NCI-H187 treated with DMSO at 0.1 percent for 48 hours (cell line): ENCODE measurements at places on chromosomes 3 and 15.

DNA sequence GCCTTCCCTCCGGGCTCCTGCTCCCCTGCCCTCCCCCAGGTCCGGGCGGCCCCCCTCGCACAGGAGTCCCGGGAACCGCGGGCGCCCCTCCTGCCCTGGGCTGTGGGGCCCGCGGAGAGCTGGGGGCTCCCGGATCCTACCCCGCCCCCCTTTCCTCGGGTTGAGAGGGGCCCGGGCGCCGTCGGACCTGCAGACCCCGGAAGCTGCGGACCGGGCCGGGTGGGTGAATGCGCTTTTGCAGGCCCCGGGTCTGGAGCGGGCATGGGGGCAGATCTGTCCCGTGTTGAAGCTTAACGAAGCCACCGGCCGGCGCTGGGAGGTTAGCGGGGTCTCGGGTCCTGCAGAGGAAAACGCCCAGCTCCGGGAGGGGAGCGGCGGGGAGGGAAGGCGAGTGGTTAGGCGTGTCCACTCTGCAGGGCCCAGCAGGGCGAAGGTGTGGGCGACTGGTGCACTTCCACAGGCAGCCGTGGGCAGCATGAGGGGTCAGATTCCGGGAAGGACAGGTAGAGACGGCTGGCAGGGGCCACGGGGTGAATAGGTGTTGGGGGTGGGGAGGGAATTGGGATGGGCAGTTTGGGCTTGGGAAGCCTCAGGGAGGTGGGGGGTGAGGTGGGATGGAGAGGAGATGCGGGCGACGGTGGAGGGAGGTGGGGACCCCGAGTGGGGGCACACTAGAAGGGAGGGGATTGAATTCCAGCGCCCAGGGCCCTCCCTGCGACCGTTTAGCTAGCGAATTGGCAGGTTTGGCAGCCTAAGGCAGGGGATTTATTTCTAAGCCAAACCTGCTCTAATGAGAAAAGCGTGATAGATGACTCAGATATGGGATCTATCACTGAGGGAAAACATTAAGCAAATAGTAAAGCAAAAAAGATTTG is 635 bp downstream of the CD276 start:
- no peak for DNase-seq

DNA sequence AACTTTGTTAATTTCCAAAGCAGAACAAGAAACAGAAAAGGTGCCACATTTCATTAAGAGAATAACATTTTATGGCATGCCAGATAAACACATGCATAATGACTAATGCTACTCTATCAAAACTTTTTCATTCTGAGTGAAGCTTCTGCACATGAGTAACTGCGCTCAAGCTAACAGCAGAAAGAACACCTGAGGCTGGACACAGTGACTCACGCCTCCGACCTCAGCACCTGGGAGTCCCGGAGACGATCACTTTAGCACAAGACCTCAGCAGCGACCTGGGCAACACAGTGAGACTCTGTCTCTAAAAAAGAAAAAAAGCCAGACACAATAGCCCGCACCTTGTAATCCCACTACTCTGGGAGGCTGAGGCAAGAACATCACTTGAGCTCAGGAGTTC is 70.6 kb downstream of the ACAP2 start:
- no peak for DNase-seq

GRCh38 chr15:45641374-45641781 is 6.5 kb downstream of the SQOR start:
- no peak for DNase-seq

DNA sequence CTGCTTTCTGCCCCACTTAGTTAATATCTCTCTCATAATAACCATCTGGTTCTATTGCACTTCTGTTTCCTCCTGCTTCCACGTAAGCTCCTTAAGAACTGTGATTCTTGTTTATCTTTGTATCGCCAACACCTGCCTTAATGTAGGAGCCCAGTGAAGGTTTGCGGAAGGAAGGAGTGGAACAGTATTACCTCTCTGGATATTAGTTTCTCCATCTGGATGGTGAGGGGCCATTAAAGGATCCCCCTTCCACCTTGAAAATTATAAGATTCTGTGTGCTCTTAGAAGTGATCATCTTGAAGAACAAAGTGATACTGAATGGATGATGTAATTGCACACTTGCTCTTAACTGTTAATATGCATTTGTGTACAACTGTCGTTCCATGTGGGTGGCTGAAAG is 2.2 kb downstream of the CHRNA5 start:
- no peak for DNase-seq

GRCh38 chr3:43747641-43748040 is 56.9 kb downstream of the ABHD5 start:
- no peak for DNase-seq

DNA sequence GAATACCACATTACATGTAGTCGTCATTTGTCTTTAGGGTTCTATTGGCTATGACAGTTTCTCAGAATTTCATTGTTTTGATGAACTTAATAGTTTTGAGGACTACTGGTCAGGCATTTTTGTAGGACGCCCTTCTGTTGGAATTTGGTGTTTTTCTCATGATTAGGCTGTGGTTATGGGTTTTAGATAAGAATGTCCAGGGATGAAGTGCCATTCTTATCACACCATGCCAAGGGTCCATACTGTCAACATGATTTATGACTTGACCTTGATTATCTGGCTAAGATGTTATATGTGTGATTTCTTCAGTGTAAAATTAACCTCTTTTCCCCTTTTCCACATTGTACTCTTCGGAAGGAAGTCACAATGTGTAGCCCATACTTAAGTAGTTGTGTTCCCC is 135.3 kb downstream of the DIPK2A start:
- DNase-seq, result no peak

DNA sequence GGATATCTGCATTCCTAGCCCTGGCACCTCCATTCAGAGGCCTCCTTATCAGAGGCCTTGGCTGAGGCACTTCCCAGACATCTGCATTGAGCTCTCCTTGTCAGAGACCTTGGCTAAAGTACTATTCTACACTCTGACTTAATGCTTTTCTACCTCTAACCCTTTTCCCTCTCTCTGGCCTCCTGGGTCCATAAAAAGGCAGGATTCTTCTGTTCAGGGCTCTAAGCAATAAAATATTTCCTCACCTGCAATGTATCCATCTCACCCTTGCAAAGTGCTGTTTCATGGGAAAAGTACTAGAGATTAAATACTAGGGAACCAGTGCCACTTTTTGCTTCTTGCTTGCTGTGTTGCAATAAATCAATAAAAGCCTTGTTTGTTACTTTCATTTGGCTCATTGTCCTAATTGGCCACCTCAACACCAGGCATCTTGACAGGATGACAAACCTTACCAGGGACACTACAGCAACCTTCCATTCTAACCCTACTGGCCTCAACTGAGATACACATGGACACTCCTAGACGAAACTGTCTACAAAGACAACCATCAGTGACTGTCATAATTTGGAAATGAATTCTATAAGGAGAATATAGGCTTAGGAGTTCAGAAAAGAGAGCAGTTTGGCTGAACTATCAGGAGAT is 106.5 kb upstream of the SETMAR start:
- DNase-seq, result no peak

GRCh38 chr3:40718681-40719080 is 193.9 kb downstream of the ZNF621 start:
- DNase-seq, result no peak

DNA sequence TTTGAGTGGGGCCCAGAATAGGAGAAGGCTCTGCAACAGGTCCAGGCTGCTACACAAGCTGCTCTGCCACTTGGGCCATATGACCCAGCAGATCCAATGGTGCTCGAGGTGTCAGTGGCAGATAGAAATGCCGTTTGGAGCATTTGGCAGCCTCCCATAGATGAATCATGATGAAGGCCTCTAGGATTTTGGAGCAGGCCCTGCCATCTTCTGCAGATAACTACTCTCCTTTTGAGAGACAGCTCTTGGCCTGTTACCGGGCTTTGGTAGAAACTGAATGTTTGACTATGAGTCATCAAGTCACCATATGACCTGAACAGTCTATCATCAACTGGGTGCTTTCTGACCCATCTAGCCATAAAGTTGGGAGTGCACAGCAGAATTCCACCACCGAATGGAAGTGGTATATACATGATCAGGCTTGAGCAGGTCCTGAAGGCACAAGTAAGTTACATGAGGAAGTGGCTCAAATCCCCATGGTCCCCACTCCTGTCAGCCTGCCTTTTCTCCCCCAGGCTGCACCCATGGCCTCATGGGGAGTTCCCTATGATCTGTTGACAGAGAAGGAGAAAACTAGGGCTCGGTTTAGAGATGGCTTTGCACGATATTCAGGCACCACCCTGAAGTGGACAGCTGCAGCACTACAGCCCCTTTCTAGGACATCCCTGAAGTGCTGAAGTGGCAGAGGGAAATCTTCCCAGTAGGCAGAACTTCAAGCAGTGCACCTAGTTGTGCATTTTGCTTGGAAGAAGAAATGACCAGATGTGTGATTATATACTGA is 971.4 kb downstream of the MCTP2 start:
- DNase-seq, result no peak

DNA sequence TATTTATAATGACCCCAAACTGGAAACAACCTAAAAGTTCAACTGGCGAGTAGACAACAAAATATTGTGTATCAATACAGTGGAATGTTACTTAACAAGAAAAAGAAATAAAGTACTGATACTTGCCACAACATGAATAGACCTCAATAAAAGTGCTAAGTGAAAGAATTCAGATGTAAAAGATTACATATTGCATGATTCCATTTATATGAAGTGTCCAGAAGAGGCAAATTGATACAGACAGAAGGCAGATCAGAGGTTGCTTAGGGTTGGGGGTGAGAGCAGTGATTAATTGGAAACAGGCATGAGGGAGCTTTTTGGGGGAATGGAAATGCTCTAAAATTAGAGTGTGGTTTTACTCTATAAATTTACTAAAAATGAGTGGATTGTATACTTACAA is 183.3 kb downstream of the SATB1 start:
- no peak for DNase-seq

DNA sequence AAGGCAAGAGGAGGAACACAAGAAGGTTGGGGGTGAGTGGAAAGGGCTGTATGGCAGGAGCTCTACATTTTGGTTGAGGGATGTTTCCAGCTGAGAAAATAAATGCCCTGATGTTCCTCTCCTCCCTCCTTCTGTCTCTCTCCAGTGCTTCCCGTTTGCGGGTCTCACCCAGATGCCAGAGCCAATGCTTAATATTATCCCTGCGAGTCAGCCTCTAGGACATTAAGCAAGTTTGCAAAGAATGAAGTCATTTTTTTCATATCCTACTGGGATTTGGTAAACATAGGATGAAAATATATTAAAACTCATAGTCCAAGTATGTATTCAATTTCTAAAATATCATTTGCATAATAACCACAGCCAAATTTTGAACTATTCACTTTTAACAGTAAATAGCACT is 295.9 kb downstream of the CADM2 start:
- no peak for DNase-seq

GRCh38 chr3:62667714-62668113 is 207.5 kb downstream of the CADPS start:
- no peak for DNase-seq

- no peak for DNase-seq
Observed at GRCh38 chr3:127667119-127667681, 5.6 kb upstream of the ABTB1 start.

- no peak for DNase-seq
Observed at GRCh38 chr15:66567897-66568296, 2.1 kb upstream of the LCTL start.

GRCh38 chr3:99396651-99397275 is 241.6 kb upstream of the COL8A1 start:
- no peak for DNase-seq

GRCh38 chr15:72609862-72610261 is 44.6 kb upstream of the GOLGA6B start:
- no peak for DNase-seq

- no peak for DNase-seq
Observed at GRCh38 chr3:20376665-20377217, 190.7 kb upstream of the SGO1 start.

DNA sequence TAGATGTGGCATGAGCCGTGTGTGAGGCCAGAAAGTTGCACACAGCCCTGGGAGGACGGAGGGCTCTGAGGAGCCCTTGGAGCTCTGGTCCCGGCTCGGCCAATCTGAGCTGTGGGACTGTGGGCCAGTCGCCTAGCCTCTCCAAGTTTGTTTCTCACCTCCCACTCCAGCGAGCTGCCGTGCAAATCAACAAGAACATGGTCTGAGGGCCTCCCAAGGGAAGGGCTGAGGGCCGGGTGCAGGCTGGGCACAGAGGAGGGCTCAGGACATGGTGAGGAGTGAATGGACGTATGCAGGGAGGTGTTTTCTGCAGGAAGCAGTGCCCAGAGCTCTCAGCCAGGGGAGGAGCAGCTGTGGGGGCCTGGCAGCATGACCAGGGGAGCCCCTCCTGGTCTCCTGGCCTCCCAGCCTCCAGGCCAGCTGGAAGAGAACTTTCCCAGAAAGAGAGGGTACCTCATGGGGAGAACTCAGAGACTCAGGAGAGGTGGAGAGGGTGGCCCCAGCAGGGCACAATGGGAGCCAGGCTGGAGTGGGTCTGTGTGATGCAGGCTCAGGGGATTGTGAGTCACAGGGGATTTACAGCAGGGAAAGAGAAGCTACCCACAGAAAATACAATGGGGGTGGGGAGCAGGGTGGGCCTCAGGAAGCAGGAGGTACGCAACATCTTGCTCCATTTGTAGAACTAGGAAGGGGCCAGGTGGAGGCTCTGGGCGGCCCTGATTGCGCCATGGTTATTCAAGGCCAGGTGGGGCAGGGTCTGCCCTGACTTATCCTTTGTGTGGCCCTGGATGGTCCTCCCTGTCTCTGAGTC is 24.8 kb downstream of the PSTPIP1 start:
- DNase-seq, result no peak

- DNase-seq, result no peak
Observed at GRCh38 chr15:85563328-85563727, 182.9 kb downstream of the AKAP13 start.

DNA sequence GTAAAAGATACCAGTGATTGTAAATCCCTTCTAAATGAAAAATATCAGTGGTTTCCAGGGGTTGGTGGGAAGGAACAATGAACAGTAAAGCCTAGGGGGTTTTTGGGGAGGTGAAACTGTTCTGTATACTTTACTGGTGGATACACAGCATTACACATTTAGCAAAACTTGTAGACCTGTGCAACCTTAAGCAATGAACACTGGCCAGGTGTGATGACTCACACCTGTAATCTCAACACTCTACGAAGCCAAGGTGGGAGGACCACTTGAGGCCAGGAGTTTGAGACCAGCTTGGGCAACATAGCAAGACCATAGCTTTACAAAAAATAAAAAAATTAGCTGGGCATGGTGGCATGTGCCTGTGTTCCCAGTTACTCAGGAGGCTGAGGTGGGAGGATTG is 1.8 kb downstream of the CCDC13 start:
- no peak for DNase-seq

DNA sequence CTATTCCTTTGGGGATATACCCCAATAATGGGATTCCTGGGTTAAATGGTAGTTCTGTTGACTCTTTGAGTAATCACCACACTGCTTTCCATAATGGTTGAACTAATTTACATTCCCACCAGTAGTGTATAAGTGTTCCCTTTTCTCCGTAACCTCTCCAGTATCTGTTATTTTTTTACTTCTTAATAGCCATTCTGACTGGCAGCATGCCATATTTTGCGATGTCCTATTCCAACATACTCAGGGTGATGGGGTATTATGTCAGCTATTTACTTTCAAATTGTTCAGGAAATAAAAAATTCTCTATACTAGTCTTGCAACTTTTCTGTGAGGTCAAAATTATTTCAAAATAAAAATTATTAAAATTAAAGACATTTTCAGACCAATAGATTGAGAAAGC is 9.1 kb upstream of the PARP14 start:
- DNase-seq, result no peak

- no peak for DNase-seq
Observed at GRCh38 chr15:50562735-50563640, 16.5 kb upstream of the USP50 start.

GRCh38 chr15:50055750-50056157 is 63.3 kb downstream of the ATP8B4 start:
- no peak for DNase-seq

- DNase-seq, result no peak
Observed at GRCh38 chr3:5616873-5617272, 429.4 kb downstream of the EDEM1 start.
